Peyer's patch (tissue), 4 donors: ENCODE measurements at places on chromosomes 13 and 19.
A peak's percentile ranks its signal among the peaks of the same experiment; 100 is the strongest.

DNA sequence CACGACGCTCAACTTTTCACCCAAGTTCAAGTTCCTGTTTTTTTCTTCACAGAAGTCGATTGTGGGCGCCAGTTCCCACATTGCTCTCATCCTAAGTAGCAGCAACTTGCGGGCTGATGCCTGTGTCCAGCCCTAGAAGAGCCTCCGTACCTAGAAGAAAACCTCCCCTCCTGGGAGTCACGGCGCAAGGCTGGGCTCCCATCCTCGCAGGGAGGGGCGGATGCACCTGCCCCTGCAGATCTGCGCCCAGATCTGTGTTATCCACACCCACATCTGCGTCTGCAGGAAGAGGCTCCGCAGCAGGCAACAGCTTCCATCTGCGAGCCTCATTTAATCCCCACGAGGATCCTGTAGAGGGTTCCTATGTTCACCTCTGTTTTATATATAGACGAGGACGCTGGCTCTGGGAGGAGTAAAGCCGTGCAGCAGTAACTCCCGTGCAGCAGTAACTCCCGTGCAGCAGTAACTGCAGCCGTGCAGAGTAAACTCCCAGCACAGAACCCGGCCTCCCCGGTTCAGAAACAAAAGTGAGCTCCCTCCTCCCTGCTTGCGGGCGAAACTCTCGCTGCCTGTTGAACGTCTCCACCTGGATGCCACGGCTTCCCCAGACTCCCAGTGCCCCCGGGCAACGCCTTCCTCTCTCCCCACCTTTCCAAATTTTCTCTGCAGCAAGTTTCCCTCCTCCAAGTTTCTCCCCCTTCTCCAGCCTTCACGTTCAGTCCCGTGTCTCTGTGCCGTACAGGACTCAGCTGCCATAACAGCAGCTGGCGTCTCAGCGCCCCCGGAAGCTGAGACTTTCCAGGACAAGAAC lies 23.5 kb upstream of the LAIR1 start:
- peak; percentile 63 for DNase-seq

GRCh38 chr19:14516048-14516534 lies 2.1 kb downstream of the DNAJB1 start:
- DNase-seq, result peak; percentile 71

- no peak for DNase-seq
These were observed 117.8 kb downstream of the KCTD12 start for GRCh38 chr13:76768384-76768783.

DNA sequence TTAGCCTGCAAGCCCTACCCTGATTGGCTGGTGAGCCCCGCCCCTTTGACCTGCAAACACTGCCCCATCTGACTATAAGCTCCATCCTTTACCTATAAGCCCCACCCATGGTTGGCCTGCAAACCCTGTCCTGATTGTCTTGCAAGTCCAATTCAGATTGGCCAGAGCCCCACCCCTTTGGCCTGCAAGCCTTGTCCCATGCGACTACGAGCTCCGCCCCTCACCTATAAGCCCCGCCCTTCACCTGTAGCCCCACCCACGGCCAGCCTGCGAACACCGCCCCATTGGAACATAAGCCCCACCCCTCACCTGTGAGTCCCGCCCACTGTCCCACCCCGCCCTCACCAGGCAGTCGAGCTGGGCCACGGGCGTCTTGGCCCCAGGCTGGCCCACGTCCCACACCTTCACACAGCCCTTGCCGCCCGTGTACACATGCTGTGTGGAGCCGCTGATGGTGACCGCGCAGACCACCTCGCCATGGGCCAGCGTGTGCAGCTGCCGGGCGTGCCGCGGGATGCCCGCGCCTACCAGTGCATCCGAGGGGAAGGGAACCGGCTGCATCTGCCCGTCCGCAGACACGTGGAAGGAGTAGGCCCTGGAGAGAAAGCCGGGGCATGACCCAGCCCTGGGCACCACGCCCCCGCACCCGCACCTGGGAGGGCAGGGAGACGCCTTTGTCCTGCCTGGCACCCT lies 22.9 kb downstream of the TLE2 start:
- DNase-seq, result no peak

DNA sequence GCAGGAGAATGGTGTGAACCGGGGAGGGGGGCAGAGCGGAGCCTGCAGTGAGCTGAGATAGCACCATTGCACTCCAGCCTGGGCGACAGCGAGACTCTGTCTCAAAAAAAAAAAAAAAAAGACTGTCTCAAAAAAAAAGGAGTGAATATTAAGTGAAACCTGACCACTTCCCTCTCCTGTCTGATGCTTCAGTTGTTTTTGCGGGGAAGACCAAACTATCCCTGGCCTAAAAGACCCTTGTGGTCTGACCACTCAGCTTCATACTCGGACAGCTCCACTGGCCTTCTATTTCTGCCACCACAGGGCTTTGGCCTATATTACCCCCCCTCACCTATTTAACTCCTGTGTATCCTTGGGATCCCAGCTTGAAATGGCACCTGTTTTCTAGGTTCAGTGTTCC lies 2.3 kb downstream of the CLASRP start:
- DNase-seq, result no peak

DNA sequence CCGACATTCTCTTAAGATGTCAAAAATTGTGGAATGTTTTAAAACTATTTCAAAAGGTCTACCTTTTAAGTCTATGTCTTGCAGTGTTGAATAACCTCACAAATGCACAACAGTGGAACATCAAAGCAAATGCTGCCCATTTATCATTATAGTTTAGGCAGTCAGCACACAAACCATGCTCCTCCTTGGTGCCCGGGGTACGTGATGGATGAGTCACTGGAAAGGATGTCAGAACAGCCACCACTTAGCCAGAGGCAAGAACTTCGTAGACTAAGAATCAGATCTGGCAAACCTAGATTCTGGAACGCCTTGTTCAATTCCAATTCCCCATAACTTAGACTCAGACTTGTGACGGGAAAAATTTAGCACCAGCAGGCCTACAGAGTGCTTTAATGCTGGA lies 343.6 kb downstream of the FGF9 start:
- DNase-seq, result no peak

- DNase-seq, result no peak
These were observed 180.6 kb upstream of the TMTC4 start for GRCh38 chr13:100855151-100855550.

GRCh38 chr19:48992581-48993174 lies 431 bp downstream of the GYS1 start:
- peak; percentile 29 for DNase-seq

DNA sequence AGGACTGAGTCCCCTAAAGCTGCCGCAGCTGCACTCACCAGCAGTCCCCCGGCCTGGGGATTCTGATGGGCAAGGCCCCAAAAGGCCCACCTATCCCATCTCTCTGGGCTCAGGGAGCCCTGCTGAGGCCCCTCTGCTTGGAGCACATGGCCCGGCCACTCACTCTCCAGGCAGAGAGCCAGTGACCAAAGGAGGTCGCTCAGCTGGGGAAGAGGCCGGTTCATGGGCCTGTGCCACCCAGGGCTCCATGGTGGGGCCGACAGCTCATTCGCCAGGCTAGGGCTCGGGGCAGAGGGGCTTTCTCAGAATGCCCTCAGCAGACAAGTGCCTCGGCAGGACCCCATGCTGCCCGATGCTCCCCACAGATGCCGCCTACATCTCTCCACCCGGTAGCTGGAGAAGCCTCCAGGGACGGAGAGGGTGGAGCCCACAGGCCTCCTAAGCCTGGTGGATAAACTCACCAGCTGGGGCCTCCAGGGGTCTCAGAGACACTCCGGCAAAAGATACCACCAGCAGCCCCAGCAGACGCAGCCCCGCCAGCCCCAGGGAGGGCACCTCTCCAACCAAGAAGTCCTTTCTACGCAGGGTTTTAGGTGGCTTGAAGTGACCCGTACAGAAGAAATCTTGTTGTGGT lies 54.4 kb downstream of the MLLT1 start:
- DNase-seq, result no peak

DNA sequence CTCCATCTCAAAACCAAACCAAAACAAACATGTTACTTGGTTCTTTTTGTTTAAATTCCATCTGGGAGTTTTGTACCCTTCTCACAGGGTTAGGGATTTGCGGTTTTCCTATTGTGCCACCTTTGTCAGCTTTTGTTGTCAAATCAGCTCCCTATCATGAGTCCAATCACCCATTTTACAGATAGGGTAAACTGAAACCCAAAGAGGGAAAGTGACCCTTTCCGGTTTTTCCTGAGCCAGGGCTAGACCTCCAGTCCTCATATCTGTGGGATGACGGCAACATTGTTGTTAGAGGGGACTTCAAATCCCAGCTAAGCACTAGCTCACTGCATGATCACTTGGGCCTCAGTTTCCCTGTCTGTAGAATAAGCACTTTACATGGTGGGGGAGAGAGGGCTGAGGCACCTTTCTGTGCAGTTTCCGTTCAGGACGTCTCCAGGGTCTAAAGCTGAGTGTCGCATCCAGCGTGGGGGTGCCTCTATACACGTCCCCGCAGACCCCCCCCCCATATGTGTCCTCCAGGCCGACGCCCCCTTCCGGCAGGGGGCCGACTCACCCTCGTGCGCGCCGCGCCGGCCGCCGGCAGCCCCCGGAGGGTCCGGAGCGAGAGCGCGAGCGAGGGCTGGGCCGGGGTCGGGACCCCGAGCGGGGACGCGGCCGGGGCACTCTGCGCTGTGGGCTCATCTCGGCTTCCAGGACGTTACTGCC lies 3.9 kb downstream of the CCDC194 start:
- no peak for DNase-seq

- DNase-seq, result no peak
These were observed 11.7 kb downstream of the BCKDHA start for GRCh38 chr19:41409288-41409687.

- DNase-seq, result no peak
These were observed 27.0 kb downstream of the TNFSF11 start for GRCh38 chr13:42600943-42601342.

DNA sequence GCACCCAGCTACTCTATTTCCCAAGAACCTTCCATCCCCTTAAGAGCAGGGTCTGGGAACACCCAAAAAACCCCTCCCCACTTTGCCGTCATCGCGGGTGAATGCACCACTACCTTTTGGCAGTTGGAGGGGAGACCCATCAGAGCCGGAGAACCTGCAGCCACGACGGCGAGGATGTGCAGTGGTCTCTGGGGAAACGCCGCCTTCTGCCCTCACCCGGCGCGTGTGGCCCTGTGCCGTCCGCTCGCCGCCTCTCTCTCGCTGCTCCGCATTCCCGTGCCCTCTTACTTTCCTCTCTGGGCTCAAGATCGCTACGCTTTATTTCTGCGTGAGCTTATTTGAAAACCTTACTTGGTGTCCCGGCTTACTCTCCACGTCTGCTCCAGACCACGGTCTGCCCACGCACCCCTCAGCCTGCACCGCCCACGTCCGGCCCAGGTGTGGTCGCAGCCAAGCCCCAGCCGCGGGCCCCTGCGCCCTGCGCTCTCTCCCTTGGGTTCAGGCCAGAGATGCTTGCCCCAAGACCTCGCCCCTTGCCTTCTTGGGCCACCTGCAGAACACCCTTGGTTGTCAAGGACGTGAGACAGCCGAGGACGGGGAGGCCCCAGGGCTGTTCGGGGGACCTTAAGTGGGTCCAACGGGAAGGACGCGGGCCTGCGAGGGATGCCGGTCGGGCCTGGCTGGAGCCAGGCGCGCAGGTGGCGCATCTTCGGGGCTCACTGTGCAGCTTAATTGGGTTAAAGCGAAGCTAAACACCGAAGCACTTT lies 2.0 kb upstream of the MAB21L1 start:
- DNase-seq, result no peak

DNA sequence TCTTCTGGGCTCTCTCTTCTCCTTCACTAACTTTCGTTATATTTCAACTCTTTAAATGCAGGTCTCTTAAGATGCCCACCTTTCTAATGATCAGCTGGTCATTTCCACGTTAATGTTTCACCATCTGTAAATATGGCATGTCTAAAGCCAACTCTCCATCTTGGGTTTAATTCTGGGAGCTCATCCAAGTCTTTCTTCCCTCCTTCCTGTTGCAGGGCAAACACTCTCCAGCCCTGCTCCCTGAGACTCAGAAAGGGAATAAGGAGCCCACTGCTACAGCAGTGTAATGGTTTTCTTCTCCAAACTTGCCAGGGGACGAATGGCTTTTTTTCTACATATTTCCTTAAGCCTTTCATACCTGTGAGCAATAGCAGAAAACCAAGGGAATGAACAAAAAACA lies 73.3 kb upstream of the SOX1 start:
- DNase-seq, result no peak

DNA sequence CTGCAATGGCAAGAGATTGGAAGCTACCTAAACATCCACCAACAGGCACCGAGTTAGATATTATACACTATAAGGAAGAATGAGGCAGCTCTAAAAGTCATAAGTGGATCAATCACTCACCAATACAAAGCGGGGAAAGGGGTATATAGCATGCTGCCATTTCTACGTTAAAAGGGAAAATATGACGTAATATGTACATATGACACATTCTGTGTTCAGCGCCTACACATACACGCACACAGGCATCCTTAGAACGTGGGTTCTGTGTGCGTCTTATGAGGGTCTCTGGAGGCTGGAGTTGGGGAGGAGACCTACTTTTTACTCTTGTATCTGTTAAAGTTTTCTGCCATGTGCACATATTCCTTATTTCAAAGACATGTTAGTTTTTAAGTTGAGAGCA lies 5.9 kb downstream of the IL17D start:
- no peak for DNase-seq

- no peak for DNase-seq
These were observed 3.3 kb downstream of the FCGRT start for GRCh38 chr19:49515767-49516166.

DNA sequence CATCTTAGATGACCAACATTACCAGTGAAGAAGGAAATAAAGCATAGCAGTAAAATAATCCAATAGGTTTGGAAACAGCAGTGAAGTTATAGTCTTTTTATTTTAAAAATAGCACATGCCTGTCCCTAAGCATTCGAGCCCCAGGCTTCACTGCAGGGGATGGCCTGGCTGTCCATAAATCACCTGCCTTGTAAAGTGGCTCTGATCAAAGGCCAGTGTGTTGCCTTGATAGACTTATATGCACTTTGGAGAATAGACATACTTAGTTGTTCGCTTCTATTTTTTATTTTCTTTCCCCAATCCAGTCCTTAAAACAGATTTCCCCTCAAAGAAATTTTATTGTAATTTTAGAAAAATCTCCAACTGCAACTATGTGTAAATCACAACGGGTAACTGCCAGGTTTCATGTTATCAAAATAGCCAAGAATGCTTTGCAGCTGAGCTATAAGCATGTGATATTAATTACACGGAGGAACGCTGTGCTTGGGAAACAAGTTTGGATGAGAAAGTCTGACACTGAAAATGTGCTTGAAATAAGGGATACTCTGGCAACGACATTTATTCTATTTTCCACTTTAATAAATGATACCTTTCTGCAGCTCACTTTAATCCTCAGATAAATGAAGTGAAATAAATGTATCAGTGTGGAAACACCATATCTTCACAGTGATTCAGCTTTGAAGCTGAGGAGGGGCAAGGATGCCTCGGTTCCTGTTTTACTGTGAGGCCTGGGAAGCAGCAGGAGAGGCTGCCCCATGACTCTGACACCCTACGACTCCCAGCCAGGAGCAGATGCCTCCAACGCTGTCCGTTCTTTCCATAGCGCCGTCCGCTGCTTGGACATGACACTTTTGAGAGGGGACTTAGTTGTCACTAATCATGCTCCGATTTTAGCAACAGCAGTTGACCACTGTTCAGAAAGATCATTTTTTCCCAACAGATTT lies 5.5 kb upstream of the METTL21C start:
- no peak for DNase-seq
